ENCODE measurements at places on chromosomes 13 and 19.

DNA sequence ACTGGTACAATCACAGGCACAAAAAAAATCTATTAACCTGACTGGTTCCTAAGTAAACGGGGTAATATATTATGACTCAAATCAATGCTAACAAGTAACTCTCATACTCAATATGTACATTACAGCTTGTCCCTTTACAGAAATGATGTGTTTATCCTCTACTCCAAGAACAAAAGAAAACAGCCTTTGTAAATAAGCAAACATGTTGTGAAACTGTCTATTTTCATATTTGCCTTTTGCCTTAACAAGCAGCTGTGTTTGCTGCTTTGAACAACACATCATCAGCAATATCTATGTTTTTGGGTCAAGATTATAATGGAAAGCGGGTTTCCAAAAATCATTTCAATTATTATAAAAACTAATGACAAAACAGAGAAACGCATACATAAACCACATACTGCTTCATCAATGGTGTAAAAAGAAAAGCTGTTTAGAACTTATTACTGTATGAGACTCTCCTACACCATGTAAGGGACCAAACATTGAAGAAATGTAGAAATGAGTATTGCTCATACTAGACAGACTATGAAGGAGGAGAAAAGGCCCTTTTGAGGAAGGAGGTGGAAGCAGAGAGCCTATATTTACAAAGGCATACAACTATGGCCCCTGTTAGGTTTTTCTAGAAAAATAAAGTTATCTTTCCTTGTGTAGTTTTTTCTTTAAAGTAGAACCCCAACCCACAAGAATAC lies 14.8 kb downstream of the TBC1D4 start:
- no peak for DNase-seq

DNA sequence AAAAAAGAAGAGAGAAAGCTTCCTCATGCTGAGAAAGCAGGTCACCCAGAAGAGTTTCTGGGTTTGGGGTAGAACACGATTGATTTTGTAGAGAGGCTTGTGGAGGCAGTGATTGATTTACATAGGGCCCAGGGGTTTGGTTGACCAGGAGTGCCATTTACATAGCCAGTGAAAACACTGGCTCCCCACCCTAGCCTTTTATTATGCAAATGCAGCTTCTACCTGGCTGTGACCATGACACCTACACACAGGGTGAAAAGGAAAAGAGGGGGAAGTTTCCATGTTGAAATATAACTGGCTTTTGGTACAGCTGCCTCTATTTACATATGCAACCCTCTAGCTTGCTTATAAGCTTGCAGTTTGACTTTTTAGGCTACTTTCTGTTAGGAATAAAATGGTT lies 62.0 kb downstream of the ZNF100 start:
- no peak for DNase-seq

- DNase-seq, result no peak
These were observed 45.9 kb upstream of the VSTM2B start for GRCh38 chr19:29479941-29480340.

DNA sequence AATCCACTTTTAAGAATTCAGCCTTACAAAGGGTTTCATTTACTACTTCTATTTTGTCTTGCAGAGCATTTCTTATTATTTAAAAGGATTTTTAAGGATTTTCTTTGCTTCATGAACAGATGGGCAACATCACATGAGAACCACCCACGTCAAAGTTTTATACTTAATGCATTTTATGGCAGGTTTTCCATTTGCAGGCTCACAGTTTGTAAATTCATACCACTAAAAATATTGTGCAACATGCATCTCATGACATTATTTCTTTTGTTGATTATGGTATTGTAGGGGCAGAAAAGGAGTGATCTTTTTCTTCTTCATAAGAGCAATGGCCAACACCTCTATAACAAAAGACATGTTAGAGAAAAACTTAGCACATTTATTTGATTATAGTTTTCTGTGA lies 554.0 kb upstream of the SPRY2 start:
- no peak for DNase-seq

GRCh38 chr13:36724141-36724540 lies 50.3 kb downstream of the SERTM1 start:
- no peak for DNase-seq

- peak; percentile 29 for DNase-seq
These were observed 76.8 kb downstream of the FREM2 start for GRCh38 chr13:38763446-38764381.

DNA sequence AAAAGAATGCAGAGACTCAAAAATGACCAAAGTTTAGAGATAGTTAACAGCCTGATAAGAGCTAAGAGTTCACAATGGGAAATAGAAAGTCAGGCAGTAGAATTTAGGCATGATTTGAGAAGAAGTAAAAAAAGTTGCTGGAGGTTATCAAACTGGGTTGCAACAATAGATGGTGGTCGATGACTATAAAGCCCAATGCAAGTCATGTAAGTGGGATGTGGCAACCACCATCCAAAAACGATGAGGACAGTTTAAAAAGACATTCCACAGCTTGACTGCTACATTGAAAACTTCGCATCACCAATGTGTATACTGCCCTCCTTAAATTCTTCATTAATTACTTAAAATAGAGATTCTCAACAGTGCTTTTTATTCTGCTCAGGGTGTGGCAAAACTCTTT lies 19.7 kb downstream of the ELF1 start:
- no peak for DNase-seq

GRCh38 chr13:61692691-61693090 lies 277.0 kb upstream of the PCDH20 start:
- DNase-seq, result no peak

- no peak for DNase-seq
These were observed 11.2 kb downstream of the ZNF317 start for GRCh38 chr19:9151367-9151766.
